ENCODE measurements at places on chromosomes 5 and 9. TPM values are rescaled to one million over a fixed set of nuclear protein-coding genes. Genes with fewer than 3 reads are reported as not detected.

LCN10 gene
- not detected for total RNA-seq

ANKRD18B gene
- total RNA-seq, result 1.1 TPM

GABBR2 gene
- 8.3 TPM for total RNA-seq

INSL6 gene
- not detected for total RNA-seq

GLRA1 gene
- total RNA-seq, result not detected

GPR21 gene
- total RNA-seq, result 1.4 TPM

RFESD gene
- total RNA-seq, result 2.0 TPM

GRXCR2 gene
- not detected for total RNA-seq

CPLANE1 gene
- 34.4 TPM for total RNA-seq

FSTL4 gene
- total RNA-seq, result 0.14 TPM

MSMP gene
- total RNA-seq, result not detected

Data from placental pericyte (primary cell).